MM.1S (cell line): ENCODE measurements at places on chromosomes 2 and 18.

GRCh38 chr18:12811191-12811950, 72.7 kb downstream of the PTPN2 start:
- DNase-seq = no peak

- DNase-seq = no peak
These were observed 28.1 kb upstream of the CAB39 start for GRCh38 chr2:230684270-230685168.

DNA sequence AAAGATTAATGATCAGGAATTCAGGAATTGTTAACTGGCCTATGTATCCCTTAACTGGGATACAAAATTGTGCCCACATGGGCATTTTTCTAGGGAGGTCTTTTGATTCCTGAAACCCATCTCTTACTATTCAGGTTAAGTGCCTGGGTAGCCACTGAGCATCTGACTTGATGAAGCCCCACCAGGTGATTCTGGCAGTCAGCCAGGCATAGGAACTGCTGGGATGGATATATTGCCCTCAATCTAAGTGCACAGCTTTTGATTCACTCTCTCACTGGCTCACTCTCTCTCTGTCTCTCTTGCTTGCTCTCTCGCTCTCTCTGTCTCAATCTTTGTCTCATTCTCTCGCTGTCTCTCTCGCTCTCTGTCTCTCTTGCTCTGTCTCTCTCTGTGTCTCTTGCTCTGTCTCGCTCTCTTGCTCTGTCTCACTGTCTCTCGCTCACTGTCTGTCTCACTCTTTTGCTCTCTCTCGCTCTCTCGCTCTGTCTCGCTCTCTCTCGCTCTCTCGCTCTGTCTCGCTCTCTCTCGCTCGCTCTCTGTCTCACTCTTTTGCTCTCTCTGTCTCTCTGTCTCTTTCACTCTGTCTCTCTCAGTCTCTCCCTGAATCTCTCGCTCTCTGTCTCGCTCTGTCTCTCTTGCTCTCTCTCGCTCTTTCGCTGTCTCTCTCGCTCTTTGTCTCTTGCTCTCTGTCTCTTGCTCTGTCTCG, 22.3 kb downstream of the INPP1 start:
- no peak for DNase-seq

- DNase-seq = no peak
These were observed 51.7 kb downstream of the RBKS start for GRCh38 chr2:27838502-27838901.

DNA sequence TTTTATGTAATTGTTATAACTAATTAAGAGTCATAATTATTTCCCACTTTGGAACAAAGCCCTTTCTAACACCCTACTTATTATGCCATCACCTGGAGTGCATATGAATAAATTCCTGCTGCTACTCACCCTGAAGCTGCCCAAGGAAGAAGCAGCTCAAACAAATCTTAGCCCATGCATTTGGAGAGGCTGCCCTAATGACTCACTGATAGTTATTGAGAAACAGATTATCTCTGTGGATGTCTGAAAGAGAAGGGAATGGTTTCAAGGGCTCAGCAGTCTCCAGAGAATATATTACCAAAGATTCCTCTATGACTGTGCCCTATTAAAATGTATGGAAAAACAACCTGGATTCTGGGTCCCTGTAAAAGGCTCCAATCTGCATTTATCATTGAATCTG, 81.0 kb downstream of the GPR39 start:
- DNase-seq = no peak

GRCh38 chr2:74179063-74179865, 585 bp upstream of the MOB1A start:
- DNase-seq = no peak

GRCh38 chr2:61262699-61263098, 100.7 kb downstream of the C2orf74 start:
- DNase-seq = no peak

DNA sequence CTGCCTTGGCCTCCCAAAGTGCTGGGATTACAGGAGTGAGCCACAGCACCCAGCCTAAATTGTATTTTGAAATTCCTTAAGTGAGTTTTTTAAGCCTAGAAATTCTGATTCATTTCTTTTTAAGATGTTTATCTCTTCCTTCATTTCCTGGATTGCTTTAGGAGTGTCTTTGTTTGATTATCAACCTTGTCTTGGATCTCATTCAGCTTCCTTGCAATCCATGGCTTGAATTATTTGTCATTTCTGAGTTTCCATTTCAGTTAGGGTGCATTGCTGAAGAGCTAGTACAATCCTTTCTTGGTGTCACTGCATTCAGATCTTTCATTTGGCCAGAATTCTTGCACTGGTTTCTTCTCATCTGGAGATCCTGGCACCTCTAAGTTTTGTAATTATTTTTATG, 606.4 kb upstream of the ZNF804A start:
- no peak for DNase-seq

GRCh38 chr18:56386856-56387255, 251.5 kb downstream of the TXNL1 start:
- no peak for DNase-seq

GRCh38 chr2:109173311-109174171, 44.5 kb downstream of the SH3RF3 start:
- no peak for DNase-seq
